ENCODE measurements at places on chromosomes 2 and 18.

DNA sequence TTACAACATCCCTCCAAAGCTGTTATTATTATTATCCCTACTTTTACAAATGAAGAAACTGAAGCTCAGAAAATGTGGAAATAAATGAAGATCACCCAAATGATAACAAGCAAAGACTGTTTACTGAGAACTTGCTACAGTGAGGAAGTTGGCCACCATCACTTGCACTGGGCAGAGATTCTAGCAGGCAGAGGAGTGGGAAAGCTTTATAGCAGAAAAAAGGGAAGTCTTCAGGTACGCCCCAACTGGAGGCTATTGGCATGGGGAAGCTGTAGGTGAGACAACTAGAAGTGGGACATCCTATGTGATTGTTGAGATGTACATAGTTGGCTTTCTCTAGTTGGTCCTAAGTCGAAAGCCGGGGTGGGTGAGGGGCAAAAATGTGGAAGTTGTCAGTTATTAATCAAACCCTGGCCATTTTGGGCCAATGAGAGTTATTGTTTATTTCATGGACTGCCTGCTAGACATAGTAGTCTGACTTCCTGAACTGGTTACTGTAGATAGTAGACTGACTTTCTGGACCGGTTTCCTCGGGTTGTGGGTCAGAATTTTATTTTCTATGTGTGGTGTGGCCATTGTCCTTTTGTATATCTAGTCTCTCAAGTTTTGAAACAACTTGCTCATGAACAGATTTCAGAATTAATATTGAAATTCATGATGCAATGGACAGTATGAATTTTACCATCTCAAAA lies 40.2 kb upstream of the STAT4 start:
- DNase-seq, result no peak

DNA sequence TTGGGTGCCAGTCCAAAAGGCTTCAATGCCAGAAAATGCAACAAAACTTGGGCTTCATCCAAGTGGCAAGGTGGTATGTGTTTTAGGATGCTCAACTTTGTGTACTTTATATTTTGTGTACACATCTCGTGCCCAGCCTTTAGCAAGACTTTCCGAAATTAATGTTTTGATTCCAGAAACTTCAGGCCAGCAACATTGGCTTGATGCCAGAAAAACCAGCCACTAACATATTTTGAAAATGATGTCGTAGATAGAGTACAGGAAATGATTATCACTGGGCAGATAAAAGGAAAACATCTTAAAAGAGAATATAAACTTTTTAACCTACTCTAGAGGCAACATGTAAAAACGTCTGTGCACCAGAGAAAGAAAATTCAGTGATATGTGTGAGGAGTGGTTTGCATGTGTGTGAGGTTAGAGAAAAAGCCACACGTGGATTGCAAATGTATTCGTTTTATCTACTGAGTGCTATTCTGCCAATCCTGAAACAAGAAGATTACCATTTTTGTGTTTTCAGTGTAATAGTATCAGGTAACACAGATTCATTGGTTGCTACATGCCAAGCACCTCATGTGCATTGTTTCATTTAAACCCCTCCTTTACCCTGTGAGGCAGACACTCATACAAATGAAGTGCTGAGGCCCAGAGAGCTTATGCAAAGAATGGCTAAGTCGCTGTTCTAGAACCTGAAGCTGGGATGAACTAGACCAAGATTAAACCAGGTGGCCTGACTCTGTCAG lies 264.8 kb downstream of the C1D start:
- DNase-seq, result no peak

DNA sequence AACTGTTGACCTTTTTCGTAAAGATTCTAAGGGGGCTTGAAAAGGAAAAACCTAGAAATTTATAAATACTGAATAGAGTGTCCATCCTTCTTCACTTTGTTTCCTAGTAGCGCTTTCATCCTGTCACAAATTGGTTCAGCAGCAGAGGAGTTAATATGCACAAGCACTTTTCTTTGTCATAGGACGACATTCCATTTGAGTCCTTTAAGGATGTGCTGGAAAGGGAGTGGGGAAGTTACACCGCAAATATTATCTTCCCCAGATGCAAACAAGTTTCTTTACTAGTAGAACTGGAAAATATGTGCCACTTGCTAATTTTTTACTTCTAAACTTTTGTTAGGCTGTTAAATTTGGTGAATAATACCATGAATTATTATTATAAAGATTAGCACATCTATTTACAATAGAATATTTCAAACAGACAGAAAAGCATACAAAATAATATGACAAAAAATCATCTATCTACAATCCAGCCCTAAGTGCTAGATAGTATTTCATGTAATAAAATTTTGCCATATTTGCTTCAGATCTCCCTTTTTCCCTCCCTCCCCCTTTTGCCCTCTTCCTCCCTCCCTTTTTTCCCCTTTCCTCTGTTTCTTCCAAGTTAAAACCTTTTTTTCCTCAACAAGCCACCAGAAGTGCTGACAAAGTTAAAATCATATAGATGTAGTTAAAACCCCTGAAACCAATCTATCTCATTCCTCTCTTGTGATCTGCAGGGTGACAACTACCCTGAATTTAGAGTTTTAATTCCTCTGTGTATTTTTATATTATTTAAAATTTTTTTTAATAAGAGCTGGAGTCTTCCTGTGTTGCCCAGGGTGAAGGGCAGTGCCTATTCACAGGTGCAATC lies 50.5 kb upstream of the MAP4K3 start:
- no peak for DNase-seq

GRCh38 chr2:150409196-150409595 lies 78.3 kb downstream of the RND3 start:
- DNase-seq, result no peak

DNA sequence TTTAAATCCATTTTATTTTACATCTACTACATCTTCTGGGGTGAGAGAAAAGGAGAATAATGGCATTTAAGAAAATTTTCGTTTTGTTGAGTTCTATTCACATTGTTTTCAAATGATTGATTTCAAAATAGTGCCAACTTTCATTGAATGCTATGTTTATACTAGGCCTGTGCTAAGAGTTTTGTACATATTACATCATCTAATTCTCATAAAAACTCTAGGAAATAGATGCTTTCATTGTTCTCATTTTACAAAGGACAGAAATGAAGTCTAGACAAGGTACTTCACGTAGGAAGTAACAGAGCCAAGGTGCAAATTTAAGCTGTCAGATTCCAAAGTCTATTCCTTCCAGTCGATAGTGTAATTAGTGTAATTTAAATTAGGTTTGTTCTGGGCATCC lies 402.8 kb upstream of the UBE2E3 start:
- no peak for DNase-seq

DNA sequence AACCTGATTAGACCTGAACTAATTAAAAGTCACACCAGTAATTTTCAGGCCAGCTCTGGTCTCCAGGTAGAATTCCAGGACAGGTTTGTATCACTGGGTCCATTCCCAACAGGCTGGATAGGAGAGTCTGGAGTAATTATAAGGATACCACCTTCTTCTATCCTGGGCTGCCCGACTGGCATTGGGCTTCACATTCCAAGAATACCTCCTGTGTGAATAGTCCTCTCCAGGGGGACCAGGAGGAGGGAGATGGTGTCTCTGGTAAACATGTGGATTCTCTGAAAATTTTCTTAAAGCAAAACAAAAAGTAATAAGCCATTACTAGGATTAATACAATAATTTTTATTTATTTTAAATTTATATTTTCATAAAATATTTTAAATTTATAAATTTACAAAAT lies 17.3 kb downstream of the DUSP11 start:
- no peak for DNase-seq

GRCh38 chr2:21759819-21760218 lies 636.1 kb downstream of the TDRD15 start:
- no peak for DNase-seq

DNA sequence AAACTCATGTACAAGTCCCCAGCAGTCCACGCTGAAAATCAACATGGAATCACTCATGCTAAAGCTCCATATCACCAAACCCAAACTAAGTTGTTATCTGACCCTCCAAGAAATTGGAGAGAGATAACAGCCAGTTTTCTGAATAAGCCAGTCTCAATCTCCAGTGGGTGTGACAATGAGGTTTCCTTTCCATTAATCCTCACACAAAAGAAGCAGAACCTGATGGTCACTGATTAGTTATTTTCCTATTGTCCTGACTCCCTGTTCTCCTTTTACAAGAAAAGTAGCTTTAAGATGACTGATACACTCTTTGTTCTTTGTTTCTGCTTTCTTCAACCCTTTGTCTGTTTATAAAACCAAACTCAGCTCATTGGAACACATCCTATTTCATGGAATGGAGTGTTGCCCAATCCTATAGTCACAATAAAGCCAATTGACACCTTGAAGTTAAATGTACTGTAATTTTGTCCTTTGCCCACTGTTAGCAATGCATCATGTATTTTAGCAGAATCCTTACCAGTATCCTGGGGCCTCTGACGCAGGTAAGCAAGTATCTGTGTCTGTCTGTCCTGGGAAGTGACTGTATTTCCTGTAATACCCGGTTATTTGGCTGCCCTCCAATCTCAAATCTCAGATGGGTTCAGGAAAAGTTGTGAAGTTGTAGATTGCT lies 30.6 kb upstream of the SH3RF3 start:
- no peak for DNase-seq

DNA sequence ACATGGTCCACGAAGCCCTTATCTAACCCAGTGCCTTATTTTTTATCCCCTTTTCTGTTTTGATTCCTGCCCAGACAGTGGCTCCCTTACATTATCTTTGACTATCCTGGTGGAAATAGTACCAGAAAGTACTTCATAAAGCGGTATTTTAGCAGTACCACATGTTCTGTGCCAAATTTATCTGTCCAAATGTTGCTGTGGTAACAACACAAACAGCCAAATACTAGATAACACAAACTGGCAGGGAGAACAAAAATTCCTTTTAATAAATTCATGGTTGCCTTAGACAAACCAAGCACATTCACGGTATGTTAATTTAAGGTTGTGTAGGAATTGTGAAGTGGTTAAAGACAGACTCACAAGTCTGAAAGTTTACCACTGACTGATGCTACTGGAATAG lies 187.9 kb upstream of the LHCGR start:
- DNase-seq, result no peak

GRCh38 chr18:7609617-7610016 lies 42.5 kb downstream of the PTPRM start:
- DNase-seq, result no peak

DNA sequence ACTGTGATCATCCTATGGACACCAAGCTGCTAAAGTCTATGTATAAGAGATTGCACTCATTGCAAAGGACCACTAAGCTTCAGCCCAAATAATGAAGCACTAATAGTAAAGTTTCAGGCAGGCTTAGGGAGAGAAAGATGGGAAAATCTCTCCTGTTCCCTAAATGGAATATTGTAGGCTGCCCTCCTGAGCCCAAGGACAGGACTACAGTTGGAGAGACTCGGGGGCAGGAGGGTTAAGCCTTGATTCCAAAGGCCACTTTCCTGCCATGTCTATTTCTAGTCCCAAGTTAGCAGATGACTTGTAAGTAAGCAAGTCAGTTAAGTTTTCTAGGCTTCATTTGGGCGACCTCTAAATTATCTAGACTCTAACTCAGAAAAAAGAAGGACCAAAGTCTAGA lies 9.0 kb downstream of the TMEM247 start:
- DNase-seq, result no peak

- DNase-seq, result no peak
Measured at GRCh38 chr2:54876764-54877163, 153.3 kb downstream of the EML6 start.

- DNase-seq, result no peak
Measured at GRCh38 chr2:178419123-178419522, 31.9 kb downstream of the PRKRA start.

GRCh38 chr2:207688597-207688996 lies 22.8 kb upstream of the CCNYL1 start:
- DNase-seq, result no peak

DNA sequence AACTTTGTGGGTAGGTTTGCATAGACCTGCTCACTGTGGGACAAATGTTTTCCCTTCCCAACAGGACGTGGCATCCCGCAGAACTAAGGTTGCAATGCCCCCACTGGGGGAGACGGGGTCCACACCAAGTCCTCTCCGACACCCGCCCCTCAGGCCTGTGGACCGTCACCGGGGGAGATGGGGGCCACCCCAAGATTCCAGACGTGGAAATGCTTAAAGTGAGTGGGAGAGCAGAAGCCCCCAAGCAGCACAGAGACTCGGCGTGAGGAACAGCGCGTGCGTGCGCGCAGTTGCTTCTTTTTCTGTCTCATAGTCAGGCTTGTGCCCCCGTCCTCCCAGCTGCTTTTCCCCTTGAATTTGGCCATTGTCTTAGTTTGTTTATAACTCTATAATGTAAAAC lies 826.3 kb upstream of the SALL3 start:
- DNase-seq, result no peak

DNA sequence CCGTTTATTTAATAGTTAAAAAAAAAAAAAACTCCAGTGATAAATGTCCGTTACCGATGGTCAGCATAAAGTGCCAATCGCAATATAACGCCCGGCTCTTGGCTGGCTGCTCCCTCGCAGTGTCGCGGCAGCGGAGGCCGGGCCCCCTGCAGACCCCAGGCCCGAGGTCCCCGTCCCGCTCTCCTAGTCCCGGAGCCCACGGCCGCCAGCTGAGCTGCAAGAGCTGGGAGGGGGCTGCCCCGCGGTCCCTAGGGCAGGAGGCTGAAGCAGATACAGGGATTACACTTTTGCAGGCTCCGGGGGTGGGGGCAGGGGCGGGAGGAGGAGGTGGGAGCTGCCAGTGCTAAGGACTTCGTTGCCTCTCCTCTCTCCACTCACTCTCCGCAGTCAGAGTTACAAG lies 6.9 kb downstream of the OSR1 start:
- DNase-seq, result no peak

DNA sequence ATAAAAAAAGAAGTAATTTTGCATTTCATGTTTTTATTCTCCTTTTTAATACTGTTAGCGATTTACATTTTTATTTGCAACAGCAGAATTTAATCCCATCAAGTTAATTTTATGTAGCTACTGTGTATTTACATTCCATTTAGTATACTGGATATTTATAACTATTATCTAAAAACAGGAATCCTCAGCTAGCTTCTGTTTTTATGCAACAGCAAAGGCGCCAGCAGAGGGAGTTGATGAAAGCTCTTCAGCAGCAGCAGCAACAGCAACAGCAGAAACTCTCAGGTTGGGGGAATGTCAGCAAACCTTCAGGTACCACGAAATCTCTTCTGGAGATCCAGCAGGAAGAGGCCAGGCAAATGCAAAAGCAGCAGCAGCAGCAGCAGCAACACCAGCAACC lies 26.2 kb upstream of the SNORC start:
- DNase-seq, result no peak

Measured in stimulated activated CD4-positive, alpha-beta T cell treated with anti-CD3 and anti-CD28 coated beads, Interleukin-2, amount 100 ng/mL, for 24 hours (primary cell).